ENCODE measurements at places on chromosomes 5 and 9.

GRCh38 chr9:136385015-136385414, 11.5 kb upstream of the CARD9 start:
- DNase-seq, result peak; percentile 48

DNA sequence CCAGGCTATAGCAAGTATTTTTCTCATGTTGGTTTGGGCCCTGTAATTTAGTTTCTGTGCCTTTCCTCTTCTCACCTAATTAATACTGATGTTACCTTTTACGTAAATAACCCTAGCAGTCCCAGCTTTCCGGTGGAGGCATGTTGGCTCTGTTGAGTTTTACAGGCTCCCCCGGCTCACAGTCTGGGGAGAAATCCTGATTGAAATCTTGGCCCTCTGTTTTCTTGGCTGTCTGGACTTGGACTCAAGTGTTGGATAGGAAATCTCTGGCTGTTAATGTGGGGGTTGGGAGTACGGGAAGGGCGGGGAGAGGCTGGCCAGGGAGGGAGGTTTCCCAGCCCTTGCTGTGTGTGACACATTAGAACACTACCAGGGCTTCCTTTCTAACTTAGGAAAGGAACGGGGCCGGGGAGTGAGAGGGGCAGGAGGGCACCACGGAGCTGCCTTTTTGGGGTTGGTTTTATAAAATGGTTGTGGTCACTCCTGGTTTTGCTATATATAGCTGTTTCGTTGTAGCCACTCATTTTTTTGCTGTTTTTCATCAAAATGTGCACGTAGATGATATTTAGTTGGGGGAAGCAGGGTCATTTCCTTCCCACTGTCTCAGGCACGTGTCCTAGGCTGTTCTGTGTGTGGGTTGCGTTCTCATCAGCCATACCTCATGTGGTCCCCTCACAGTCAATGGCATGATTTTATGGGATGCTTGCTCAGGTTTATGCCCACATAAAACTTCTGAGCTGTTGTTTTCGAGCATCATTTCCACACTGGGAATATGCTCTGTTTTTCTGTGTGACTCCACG, 11.0 kb downstream of the TRIO start:
- no peak for DNase-seq

- DNase-seq, result no peak
These were observed 81.7 kb upstream of the LARP1 start for GRCh38 chr5:154673506-154673905.

DNA sequence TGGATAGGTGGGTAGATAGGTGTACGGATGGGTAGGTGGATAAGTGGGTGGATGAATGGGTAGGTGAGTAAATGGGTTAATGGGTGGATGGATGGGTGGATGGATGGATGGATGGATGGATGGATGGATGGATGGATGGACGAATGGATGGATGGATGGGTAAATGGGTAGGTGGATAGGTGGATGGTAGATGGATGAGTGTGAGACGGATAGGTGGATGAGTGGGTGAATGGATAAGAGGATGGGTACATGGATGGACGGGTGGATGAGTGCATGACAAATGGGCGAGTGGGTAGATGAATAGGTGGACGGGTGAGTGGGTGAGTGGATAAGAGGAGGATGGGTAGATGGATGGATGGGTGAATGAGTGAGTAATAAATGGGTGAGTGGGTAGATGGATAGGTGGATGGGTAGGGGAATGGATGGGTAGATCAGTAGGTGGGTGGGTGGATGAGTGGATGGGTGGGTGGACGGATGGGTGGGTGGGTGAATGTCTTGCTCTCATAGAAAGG, 179.2 kb downstream of the FGF18 start:
- no peak for DNase-seq

DNA sequence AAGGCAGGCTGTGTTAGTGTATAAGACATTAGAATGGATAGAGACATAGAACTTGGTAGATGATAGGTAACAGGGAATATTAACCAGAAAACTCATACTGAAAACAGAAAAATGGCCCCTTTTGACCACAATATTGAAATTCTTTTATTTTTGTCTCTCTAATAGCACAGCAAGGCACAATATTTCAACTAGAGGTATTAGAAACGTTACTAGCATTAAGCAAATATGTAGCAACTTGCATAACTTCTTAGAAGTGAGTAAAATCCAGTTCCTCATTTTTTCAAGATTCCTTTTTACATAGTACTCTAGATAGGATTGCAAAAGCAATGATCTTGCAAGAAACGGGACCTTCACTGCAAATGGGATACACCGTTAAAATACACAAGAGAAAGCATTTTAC, 102.7 kb upstream of the VCAN start:
- DNase-seq, result peak; percentile 5

DNA sequence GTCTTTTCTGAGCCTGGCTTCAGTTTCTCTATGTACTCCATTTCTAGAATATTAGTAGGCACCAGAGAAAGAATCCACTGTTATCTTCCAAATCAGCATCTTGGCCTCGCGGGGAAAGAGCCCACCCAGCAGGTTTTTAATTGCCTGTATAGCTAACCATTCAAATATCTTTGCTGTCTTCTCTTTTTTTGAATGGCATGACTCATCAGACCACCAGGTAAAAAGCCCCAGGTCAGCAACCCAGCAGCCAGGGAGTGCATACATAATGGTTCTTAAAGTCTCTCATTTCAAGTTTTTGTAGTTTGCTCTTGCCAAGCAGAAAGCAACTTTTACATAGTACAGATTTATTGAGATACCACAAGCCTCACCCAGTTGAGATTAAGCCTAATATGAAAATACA, 50.7 kb downstream of the TMEM167A start:
- no peak for DNase-seq

DNA sequence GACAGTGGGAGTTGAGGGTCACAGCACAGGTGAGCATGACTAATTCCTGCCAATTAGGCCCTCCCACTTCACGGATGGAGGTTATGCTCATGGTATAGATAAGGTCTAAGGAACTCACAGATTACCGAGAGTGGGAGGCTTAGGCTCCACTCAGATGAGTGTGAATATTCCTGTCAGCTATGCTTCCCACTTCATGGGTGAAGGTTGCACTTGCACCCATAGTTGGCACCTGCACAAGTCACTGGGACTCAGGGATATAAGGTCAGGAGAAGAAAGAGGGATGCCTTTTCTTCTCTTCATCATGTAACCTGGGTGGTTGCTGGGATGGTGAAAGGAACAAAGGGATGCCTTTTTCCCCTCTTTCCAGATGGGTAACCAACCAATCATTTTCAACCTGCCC, 264.9 kb upstream of the TNC start:
- no peak for DNase-seq

GRCh38 chr5:155402927-155403640, 389.5 kb downstream of the KIF4B start:
- DNase-seq, result no peak

DNA sequence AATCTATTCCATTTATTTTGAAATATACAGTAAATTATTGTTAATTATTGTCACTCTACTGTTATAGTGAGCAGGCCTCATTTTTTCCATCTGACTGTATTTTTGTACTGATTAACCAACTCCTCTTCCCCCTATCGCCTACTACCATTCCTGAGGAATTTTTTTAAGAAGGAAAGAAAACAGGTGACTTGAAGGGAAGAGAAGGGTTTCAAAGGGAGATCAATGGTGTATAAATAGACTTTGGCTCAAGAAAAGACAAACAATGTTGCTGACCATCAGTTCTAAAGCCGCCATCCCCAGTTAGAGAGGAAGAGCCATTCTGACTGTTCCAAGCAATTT, 69.7 kb downstream of the BAAT start:
- DNase-seq, result no peak

DNA sequence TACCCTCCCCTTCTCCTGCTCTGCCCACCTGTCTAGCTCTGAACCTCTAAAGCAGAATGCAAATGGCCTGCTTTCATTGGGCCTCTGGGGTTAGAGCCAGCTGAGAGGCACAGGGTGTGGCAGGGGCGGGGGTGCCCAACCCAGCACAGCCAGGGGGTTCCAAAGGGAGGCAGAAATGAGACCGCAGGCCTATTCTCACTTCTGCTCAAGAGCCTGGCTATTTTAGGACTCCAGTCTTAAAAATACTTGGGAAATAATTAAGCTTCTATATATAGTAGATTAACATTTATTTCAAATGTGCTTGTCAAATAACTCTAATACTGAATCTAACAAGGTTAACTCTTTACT, 5.7 kb downstream of the QSOX2 start:
- no peak for DNase-seq

GRCh38 chr9:14158916-14159315, 155.0 kb downstream of the NFIB start:
- DNase-seq, result no peak

DNA sequence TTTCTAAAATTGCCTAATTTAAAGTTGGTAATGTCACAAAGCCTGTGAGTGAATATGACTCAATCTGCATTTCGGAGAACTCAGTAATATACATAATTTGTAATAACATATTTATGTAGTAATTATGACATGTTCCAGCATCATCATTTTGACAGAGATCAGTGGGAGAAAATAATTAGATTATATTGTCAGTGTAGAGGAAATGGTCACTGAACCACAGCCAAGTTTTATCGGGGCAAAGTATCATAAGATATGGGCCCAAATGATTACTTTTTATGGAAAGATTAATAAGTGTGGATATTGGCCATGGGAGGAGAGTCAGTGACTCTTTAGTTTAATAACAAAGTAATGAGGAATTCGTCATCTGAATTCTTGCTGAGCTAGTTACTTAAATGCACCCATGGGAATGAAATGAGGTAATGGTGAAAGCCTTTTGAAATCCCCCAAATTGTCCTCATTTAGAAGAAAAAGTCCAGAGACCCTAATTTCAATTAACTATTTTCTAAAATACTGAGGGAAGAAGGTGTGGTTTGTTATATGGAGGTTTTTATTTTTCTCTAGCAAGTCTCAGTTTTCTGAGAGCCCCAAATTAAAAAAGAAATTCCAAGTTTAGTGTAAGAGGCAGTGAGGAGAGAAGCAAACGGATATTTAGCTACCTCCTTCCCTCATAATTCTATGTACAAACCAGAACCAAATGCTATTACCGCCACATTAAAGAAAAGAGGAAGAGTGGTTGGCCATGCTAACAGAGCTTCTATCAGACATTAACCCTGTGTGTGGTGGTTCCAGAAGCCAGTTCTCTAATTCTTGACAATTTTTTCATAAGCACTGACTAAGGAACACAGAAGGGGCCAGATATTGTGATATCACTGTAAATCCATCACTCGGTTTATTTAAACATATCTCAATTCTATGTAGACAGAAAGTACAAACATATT, 37.7 kb upstream of the MRPS30 start:
- DNase-seq, result no peak

- DNase-seq, result no peak
These were observed 58.3 kb upstream of the ERCC6L2 start for GRCh38 chr9:95817205-95817604.

GRCh38 chr5:150208187-150209098, 18.6 kb downstream of the SLC6A7 start:
- DNase-seq, result no peak

GRCh38 chr9:99822806-99823591, 1.3 kb downstream of the NR4A3 start:
- no peak for DNase-seq

- DNase-seq, result no peak
These were observed 114.1 kb downstream of the BRINP1 start for GRCh38 chr9:119255116-119255515.
